Right lobe of liver (tissue), 6 donors: ENCODE measurements at places on chromosomes 16 and 17. TPM values are rescaled to one million over a fixed set of nuclear protein-coding genes. Genes with fewer than 3 reads are reported as not detected.

CMC2 gene
- 37.6 TPM for total RNA-seq

TRAPPC1 gene
- 56.8 TPM for total RNA-seq

- no peak for DNase-seq
These were observed 645 bp downstream of the NLGN2 start for GRCh38 chr17:7408252-7408727.

PERCC1 gene
- total RNA-seq, result not detected

AATK gene
- total RNA-seq, result 1.2 TPM

RUNDC3A gene
- total RNA-seq, result 0.75 TPM

DNAH17 gene
- 0.04 TPM for total RNA-seq

DNA sequence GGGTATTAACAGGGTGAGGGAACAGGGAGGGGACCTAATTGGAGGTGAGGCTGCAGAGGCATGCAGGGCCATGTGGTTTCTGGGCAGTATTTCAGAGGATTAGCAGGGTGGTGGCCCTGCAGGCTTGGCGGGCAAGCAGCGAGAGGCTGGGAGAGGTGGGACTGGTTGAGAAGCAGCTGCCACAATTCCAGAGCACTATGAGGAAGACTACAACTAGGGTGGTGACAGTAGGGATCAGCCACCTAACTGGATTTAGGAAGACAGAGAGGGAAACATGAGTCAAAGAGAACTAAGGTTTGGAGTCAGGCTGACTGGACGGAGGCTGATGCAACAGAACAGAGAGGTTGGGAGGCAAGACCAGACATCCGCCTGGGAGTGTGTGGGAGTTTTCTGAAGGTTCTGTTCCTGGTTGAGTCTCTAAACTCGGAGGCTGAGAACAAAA lies 12.3 kb downstream of the ALOXE3 start:
- DNase-seq, result no peak

GRCh38 chr17:40091691-40092397 lies 8.5 kb downstream of the NR1D1 start:
- DNase-seq, result no peak

DNA sequence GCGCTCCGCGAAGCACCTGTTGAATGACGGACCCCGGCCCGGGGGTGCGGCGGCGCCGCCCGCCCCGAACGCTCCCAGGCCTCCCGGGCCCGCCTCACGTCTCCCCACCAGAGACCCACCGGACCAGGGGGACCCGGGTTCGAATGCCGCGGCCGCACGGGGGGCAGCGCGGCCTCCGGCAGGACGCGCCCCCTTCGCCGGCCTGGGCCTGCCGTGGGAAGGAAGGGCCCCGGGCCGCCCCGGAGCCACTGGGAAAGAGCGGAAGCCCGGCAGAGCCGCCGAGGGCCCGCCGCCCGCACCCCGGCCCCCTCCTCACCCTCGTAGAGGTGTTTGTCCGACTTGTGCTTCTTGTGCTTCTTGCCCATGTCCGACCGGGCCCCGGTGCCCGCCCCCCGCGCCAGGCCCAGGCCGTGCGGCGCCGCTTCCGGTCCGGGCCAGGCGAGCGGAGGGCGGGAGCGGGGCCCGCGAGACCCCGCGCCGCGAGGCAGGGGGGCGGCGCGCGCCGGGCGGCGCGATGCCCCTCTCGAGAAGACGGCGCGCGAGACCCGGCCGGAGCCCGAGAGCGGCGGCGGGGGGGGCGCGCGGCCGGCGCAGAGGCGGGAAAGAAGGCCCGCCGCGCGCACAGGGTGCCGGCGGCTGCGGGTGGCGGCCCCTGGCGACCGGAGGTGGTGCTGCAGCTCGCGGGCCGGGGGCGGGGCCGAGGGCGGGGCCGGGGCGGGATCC lies at the start of gene BRD7:
BRD7 (minus strand) TSS at position 579 of the 723 bp plus-strand sequence; CDS start at position 365, 214 bp downstream.
- DNase-seq, result peak; percentile 65

CAMKK1 gene
- total RNA-seq, result 1.0 TPM

- DNase-seq, result no peak
These were observed 15.9 kb downstream of the NARF start for GRCh38 chr17:82474223-82475010.

GRCh38 chr16:59201160-59201559 lies 467.0 kb upstream of the GOT2 start:
- no peak for DNase-seq

DNA sequence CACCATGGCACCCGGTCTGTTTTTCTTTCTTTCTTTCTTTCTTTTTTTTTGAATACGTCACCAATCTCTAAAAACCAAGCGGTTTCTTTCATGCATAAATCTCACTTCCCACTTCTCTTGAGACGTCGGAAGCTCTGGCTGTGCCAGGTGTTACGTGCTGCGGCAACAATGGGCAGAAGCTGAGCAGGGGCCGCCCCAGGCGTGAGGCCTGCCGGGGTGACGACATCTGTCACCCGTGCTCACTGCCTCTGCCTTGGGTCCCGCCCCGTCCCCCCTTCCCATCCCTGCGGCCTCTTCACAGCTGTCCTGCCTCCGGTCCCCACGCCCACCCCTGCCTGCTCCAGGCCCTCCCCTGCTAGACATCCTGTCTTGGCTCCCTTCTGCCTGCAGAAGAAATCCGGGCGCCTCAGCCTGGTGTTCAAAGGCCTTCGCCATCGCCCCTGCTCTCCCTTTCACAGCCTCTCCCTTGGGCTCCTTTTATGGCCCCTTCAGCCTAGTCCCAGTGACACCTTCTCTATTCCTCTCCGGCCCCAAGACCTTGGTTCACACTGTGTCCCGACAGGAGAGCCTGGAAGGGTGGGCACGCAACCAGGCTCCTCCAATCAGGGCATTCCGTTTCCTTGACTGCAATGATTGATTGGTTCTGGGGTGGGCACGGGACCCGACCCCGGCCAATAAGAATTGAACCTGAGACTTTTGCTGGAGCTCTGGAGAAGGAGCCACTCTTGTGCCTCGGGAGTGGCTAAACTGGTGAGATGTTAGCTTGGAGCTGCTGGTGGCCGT lies 4.8 kb downstream of the P2RX1 start:
- no peak for DNase-seq

GRCh38 chr17:64392300-64392699 lies 1.6 kb upstream of the PECAM1 start:
- DNase-seq, result no peak

DNA sequence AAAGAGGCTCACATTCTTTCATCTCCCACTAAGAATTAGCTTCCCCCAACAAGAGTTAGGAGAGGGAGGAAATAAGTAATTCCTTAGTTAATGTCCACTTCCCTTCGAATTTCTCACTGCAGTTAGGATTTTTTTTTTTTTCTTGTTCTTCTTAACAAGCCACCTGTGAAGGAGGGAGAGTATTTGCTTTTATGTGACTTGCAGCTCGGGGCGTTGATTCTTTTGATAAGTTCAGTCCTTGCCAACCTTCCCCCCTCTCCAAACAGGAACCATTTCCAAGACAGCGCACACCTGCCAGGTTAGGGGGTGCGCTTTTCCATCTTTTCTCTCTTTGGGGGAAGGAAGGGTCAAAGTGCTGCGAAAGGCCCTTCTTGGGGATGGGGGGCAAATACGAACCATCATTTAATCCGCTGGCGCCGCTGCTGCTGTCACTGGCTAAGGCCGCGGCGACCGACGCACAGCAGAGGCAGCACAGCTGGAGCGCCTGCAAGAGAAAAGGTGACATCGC lies 758 bp downstream of the ADAMTS18 start:
- no peak for DNase-seq

DNA sequence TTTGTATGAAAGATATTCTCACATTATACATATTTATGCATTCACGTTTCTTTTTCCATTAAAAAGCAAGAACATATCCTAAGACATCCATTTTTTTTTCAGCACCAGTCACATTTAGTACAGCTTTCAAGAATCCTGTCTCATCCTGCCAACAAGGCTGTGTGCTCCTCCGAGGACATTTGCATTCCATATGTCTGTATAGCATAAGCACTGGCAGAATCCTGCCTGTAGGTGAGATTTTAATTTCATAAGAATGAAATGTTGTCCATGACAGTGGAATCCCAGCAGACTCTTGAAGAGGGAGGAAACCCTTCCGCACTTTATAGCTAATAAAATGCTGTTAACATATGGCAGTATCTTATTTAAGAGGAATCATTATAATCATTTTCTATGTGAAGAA lies 2.9 kb upstream of the PMP22 start:
- no peak for DNase-seq

DNA sequence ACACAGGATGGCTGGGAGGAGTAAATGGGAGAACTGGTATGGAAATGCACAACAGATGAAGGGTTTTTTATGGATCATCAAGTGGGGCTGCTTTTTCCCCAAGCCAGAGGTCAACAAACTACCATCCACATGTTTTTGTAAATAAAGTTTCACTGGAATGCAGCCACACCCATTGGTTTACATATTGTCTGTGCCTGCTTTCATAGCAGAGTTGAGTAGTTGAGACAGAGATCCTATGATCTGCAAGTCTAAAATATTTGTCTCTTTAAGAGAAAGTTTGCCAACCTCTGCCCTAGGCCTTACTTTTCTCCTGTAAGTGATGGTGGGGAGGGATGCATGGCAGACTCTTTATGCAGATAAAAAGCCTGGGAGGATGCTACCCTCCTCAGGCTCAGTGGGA lies 341.4 kb downstream of the CA10 start:
- no peak for DNase-seq

SOX9 gene
- total RNA-seq, result 5.9 TPM

DNA sequence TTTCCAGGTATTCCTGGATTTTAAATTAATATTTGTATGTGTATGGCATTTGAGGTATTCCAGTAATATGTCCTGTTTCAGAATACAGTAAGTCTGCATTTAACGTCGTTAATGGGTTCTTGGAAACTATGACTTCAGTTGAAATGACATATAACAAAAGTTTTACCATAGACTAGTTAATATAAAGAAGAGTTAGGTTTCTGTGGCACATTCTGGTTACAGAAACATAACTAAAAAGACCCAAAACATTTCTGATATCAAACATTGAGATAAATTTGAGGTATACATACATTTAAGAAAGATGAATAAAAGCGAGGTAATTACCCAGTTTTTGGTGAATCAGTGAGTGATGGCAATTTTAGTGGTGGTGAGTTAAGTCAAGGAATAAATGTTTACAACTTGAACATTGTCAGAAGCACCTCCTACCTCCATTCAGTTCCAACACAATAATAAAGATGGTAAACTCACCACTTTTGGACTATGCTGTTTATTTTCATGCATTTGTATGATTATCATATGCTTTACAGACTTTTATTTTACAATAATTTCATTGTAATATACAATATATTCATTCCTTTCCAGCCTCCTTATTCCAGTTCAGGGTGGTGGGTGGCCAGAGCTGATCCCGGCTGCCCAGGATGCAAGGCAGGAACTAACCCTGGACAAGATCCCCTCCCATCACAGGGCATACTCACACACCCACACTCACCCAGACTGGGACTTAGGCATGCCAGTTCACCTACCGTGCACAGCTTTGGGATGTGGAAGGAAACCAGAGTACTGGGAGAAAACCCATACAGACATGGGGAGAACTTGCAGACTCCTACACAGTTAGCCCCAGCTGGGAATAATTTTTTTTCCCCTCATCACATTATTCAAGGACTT lies 9.7 kb downstream of the LUC7L3 start:
- no peak for DNase-seq

DNA sequence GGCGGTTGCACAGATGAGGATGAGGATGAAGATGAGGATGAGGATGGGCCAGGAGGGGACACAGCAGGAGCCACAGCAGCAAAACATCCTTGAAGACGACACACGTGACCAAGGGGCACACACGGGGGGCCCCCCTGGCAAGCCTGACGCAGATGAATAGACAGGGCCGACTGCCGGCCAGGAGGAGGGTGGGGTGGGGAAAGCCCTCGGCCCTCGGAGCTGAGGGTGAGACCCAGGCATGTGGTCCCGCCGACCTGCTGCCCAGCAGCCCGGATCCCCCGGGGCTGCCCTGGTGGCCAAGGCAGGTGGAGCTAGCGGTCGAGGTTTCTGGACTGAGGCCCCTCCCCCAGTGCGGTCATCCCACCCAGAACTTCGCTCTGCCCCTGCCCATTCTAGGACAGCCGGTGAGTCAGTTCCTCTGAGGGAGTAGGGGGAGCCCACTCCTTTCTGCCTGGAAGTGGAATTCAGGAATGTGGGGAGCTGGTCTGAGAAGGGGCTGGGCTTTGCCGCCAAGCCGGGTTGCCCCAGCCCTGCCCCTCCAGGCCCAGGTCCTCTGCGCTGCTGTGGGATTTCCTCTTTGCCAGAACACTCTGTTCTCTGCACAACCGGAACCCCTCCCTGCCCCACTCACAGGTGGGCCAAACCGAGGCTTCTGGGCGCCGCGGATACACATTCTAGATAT lies 9.9 kb downstream of the CYGB start:
- DNase-seq, result no peak

DNA sequence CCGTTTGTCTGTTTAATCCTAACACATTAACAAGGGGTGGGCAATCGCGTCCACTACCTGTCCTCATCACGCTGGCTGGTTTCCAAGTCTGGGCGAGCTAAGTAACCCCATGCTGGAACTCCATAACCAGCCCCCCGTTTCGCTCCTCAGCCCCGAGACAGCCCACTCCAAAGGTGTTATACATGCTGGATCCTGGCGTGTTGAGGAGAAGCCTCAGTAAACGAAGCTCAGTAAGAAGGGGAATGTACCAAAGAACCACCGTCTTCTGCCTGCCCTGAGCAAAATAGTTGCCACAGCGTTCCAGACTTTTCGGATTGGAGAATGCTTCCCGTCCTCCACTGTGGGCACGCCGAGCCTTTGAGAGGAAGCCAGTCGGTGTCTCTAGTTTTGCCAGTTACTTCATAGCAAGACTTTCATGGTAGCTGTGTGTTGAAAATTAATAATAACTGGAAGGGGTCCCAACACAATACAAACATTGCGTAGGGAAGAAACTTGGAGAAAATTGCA lies 16.1 kb upstream of the C17orf78 start:
- DNase-seq, result no peak
